ENCODE measurements at places on chromosomes 7 and 10.

DNA sequence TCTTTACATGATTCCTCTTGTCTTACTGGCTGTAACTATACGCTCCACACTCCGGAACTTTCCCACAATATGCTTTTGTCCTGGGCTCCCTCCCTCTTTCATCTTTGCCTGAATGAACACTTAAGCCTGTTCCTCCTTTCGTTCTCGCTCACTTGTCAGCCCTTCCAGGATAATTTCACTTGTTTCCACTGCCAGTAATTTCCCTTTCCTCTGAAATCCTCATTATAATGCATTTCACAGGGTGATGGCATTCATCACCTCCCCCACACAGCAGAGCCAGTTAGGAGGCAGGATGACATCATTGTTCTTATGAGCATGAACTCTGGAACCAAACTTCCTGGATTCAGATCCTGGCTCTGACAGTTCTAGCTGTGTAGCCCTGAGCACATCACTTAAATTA is 372.6 kb downstream of the GPR158 start:
- no peak for DNase-seq

DNA sequence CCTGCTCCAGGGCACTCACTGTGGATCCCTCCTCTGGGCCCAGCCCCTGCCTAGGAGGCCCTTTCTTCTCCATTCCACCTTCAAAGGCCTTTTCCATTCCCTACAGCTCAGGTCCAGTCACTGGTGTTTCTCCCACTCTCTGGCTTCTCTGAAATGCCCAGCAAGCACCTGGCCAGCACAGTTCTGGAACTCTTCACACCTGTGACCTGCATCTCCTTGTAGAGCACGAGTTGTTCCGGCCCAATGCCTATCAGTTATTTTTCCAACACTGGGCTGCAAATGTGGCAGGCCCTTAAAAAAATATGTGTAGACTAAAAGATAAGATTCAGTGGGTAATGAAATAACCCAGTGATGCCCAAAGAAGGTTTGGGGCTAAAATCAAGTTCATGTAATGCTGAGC is 87.1 kb downstream of the PRLHR start:
- no peak for DNase-seq

DNA sequence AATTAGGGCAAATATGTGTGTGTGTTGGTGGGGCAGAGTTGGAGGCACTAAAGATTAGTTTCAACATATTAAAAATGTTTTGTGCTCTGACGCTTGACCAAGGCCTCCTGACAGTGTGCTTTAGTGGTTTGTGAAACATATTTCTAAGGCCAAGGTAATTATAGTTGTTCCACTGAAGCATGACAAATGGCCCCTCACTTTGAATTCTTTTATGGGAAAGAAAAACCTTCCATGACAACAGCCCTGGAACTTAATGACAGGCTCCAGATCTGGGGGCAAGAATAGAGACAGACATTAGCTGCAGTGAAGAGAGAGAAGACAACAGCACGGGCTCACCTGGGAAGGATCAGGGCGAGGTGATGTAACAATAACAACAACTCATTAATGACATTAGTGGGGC is 155.8 kb downstream of the CHN2 start:
- no peak for DNase-seq

- no peak for DNase-seq
Observed at GRCh38 chr7:77416621-77417371, 647 bp upstream of the GSAP start.

GRCh38 chr7:141242568-141242967 is 168.7 kb downstream of the TMEM178B start:
- no peak for DNase-seq

GRCh38 chr10:86205306-86206239 is 161.0 kb downstream of the GRID1 start:
- no peak for DNase-seq

DNA sequence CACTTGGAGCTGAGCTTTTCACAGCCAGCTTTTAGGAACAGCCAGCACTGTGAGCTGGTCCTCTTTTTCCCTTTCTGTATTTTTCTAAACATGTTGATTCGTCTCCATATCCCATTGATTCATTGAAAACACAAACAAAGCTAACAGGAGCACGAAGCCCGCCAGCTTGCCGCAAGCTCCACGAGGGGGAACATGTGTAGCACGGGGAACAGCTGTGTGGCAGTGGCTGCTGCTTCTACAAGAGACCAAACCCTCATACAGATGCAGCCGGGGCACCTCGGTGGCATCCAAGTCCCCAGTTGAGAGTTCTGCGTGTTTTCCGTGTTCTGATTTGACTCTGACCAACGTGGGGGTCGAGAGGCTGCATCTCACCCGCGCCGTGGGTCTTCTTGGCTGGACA is 80.8 kb upstream of the SH2B2 start:
- no peak for DNase-seq

GRCh38 chr7:36764929-36765328 is 40.6 kb upstream of the AOAH start:
- DNase-seq: no peak

Data from AG04449 (cell line).